Activated CD8-positive, alpha-beta T cell treated with anti-CD3 and anti-CD28 coated beads, Interleukin-2, amount 10 ng/mL, durations not matched to agents 7 days and 5 days (primary cell): ENCODE measurements at places on chromosomes 11 and 22. TPM values are rescaled to one million over a fixed set of nuclear protein-coding genes. Genes with fewer than 3 reads are reported as not detected.

DNA sequence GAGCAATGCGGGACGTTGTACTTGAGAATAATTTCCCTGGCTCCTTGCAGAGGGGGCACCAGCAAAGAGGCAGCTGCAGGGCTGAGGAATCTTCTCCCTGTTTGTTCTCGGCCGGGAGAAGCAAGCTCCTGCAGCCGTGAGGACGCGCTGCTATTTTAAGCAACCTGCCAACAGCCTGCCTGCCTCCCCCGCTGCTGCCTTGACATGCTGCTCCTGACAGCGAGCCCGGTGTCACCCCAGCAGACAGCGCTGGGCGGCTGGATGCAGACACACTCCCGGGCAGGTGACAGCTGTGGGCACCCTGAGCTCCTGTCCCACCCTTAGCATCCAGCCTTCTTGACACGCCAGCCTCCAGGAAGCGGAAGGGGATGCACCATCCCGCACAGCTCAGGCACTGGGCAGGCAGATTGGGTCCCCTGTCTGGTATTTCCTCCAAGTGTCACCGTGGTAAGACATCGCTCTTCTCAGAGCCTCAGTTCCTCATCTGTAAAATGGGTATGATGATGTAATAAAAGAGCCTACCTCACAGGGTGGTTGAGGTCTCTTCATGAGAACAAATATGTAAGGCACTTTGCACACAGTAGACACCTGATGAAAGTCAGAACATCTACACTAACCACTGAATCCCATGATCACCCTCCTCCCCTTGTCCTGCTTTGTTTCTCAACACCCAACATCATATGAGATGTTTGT, 530.6 kb downstream of the MN1 start:
- DNase-seq, result no peak

Gene GLB1L2
- total RNA-seq, result 1.2 TPM

DNA sequence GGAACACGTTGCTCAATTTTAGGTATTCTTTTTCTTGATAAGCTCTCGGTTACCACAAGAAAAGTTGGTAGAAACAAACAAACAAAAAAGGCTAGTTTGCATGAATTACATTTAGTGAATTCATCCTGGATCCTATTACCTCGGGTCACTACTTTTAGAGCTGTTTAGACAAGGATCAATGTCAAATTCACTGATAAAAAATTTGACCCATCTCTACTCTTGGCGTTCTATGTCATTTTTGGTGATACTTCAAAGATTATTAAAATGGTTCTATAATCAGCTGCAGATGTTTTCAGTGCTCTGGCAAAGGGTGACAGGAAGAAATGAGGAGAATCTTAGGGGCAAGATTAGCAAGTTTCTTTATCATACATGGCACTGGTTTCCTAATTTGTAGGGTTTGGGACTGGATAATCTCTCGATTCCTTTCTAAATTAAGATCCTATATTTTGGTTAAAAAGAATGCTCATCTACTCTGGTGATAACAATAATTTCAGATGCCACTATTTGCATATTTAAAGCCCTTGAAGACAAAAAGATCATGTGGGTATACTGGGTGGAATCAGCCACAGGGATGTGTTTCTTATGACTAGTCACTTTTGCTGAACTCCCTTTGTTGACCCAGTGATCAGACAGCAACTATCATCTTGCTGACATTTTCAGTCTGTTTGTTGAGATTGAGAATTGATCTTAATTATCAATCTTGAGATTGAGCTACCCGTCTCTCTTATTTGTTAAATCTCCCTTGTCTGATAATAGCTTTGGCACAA, 442.9 kb downstream of the AASDHPPT start:
- DNase-seq, result no peak

- no peak for DNase-seq
These were observed 49.8 kb downstream of the CLMP start for GRCh38 chr11:123145220-123145619.

Gene FIBIN
- not detected for total RNA-seq

Gene BLID
- not detected for total RNA-seq

Gene ENTHD1
- total RNA-seq, result not detected

DNA sequence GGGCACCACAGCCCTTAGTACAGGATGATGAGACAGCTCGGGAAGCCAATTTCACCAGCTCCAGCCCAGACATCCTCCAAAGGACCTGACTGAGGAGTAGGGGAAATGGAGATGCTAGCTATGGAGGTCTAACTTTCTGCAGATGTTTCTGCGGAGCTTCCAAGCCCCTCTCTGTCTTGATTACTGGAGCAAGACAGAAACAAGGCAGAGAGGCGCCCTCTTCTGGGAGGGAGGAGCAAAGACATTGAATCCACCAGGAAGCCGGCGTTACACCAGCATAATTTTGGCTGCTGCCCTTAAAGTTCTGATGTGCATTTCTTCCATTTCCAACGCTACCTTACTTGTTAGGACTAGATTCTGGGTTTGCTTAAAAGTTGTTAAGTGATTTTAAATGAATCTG, 107.3 kb upstream of the HSD17B12 start:
- DNase-seq, result peak; percentile 39

DNA sequence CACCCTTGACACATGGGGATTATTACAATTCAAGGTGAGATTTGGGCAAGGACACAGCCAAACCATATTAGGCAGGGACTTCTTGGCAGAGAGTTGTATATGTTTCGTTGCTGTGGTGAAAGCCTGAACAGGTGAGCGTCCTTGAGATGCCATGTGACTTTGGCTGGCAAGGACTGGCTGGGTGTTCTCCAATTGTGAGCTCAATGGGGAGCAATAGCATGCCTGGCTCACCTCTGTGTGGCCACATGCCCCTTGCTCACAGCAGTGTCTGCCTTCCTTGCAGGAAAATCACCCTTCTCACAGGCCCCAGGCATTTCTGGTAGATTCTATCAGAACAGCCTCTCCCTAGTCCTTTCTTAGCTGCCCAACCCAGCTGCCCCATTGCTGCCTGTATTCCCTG, 105.5 kb downstream of the PARVA start:
- DNase-seq, result no peak

- DNase-seq, result no peak
These were observed 33.2 kb downstream of the PPP2R1B start for GRCh38 chr11:111733016-111733415.

DNA sequence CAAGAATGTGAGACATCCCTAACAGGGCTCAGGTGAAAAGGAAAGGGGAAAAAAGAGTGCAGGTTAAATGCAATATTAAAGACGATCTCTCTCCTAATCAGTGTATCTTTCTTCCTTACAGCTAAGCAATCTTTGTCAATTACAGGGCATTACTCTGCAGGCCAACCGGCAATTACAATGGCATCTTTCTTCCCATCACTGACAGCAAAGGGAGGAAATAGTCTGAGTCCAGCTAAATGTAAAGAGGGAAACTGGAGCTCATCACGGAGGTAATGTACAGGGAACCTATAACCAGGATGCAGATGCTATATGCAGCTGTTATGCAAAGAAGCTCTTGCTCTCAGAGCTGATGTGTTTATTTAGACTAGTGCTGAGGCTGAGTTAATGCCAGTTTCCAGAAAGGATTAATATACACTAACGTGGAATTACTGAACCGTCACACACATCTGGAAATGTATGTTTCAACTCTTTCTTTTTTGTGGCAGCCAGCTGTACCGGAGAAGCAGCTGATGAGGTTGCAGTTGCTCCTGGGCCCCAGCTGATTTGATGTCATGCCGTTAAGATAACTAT, 121.6 kb downstream of the KIRREL3 start:
- DNase-seq, result no peak

DNA sequence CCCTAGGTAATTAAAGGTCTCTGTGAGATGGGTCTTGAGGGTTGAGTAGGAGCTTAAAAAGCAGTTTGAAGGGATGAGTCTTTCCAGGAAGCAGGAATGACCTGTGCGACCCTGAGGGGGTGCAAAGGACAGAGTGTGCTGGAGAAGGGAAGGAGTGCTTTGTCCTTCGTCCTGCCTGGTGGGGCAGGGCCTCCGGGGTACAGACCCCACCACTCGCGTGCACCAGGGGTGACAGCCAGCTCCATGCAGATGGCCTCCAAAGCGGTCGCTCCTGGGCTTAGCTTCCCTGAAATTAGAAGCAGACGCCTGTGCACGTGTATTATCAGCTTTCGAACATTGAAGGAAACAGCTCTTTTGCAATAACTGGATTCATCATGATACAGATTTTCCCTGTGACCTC, 959.8 kb downstream of the BRD1 start:
- no peak for DNase-seq

- peak; percentile 85 for DNase-seq
These were observed 6.4 kb upstream of the IFITM3 start for GRCh38 chr11:326842-327580.

DNA sequence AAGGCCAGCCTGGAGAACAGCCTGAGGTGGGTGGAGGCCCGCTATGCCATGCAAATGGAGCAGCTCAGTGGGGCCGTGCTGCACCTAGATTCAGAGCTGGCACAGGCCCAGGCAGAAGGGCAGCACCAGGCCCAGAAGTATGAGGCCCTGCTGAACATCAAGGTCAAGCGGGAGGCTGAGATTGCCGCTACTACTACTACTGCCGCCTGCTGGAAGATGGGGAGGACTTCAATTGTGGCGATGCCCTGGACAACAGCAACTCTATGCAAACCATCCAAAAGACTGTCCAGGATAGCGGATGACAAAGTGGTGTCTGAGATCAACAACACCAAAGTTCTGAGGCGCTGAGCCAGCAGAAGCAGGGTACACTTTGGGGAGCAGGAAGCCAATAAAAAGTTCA, 3.1 kb upstream of the TMEM218 start:
- peak; percentile 24 for DNase-seq

DNA sequence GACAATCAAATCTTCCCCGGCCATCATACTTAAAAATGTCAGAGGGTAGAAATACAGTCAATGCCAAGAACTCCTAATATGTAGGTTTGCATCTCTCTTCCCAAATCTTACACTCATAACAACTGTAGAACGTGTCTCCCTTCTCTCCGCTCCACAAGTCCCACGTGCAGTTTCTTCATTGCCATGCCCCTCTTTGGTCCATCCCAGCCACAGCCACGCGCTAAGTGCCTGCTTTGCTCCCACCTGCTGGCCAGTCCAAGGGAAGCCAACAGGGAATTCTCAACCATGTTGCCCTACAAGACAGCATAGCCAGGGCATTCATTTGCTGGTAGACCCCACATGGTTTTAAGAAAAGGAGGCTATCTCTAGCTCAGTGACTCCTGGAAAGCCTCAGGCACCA, 420.6 kb upstream of the ISX start:
- no peak for DNase-seq

GRCh38 chr22:43238526-43239006, 51.6 kb upstream of the TTLL12 start:
- DNase-seq, result no peak

- DNase-seq, result no peak
These were observed 27.7 kb upstream of the BIRC3 start for GRCh38 chr11:102289592-102289991.

Gene IGSF22
- not detected for total RNA-seq

GRCh38 chr22:20601308-20601707, 93.9 kb downstream of the MED15 start:
- DNase-seq, result no peak

DNA sequence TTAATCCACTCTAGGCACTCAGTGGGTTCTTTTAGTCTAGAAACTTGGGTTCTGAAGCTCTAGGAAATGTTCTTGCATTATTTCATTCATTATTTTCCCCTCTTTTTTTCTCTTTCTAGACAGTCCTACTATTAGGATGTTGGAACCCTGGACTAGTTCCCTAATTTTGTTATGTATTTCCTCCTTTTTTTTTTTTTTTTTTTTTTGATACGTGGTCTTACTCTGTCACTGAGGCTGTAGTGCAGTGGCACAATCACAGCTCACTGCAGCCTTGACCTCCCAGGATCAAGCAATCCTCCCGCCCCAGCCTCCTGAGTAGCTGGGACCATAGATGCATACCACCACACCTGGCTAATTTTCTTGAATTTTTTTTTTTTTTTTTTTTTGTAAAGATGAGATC, 9.4 kb downstream of the UPB1 start:
- no peak for DNase-seq

DNA sequence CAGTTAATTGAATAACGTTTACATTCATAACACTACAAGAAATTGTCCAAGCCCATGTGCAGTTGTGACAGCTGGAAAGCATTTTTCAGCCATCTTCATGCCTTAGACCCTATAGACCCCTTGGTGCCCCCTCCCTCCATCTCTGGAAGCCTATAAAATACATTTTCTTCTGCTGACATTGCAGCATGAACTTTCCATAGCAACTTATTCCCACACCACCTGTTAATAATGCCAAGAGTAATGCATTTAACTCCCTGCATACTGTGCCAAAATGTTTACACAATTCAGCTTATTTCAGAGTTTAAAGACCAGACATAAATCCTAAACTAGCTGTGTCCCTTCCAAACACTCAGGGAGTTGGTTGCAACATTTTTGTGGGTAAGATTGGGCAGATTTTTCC, 143.0 kb upstream of the ARHGAP20 start:
- no peak for DNase-seq

GRCh38 chr11:131467645-131468394, 97.4 kb downstream of the NTM start:
- DNase-seq, result no peak

DNA sequence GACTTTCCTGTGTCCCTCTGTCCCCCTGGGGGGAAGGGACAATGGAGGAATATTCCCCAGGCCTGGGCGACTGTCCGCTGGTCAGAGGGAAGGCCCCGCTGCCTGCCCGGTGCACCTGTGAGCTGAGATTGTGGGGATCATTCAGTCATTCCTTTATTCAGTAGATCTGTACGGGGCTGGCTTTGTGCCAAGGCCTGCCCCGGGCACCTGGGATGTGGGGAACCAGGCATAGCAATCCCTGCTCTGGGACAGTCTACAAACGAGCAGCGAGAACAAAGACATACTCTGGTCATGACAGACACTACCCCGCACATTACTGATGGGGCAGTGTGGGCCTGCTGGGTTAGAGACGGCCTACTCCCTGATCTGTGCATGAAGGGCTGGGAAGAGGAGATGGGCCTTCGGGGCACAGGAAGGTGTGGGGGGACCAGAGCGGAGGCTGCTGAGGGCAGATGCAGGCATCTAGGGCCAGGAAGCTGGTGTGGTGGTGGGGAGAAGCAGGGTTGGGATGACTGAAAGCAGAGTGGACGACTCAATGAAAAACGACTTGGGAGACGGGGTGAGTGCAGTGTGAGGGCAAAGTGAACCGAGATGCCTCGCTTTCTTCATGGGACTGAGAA, 1.8 kb upstream of the MYO7A start:
- no peak for DNase-seq

DNA sequence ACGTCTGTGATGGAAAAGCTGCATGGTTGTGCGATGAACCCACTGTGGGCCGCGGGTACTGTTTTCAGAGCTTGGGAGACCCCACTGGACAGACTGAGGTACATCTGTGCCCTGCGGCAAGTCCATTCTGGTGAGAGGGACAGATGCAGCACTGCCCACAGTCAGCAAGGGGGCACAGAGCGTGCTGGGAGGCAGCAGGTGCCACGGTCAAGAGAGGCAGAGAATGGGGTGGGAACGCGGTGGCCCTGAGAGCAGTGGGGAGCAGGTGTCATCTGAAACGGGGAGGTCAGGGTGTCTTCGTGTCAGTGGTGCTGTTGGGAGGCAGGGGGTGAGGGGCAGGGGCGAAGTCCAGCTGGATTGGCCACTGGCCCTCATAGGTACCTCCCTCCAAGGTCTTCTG, 32.0 kb downstream of the TBC1D22A start:
- no peak for DNase-seq

- DNase-seq, result no peak
These were observed 7.4 kb upstream of the SLC22A12 start for GRCh38 chr11:64583296-64584262.

Gene APOL5
- not detected for total RNA-seq

GRCh38 chr22:38026130-38027111, 30.8 kb upstream of the PICK1 start:
- no peak for DNase-seq
